ENCODE measurements at places on chromosomes 5 and 9.

DNA sequence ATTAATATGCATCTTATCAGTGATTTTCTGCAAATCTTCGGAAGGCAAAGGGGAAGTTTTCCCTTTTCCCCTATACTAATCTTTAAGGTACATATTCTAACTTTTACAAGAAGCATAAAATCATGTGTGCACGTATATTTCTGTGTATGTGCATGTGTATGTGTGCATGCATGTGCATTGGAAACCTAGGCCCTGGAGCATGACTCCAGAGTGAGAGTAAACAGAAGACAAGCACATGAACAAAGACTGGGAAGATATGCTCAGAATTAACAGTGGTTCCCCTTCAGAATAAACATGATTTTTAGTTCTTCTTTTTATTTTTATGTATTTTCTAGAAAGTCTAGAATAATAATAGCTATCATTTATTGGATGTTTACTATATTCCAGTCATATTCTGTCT, 10.9 kb upstream of the SELENOP start:
- no peak for DNase-seq

- DNase-seq: no peak
Measured at GRCh38 chr5:39399135-39400036, 25.4 kb downstream of the DAB2 start.

DNA sequence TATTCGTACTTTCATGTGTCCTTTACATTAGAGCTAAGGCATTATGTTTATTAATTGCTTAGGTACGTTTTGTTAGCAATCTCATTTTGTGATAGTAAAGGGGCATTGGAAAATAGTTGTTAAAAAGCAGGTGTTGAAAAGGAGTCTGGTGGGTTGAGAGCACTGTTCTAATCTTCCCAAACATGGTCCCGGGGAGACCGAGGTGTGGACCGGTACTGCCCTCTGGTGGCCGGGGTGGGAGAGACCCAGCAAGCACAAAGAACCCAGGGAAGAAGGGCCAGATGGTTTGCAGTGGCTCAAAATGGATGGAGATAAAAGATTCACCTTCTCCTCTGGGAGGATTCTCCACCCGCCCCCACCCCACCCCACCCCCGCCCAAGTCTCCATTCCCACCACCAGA, 26.1 kb downstream of the IDNK start:
- DNase-seq: peak; percentile 34

- no peak for DNase-seq
Measured at GRCh38 chr5:144697847-144698262, 527.2 kb downstream of the KCTD16 start.

GRCh38 chr5:14669975-14670374, 5.5 kb downstream of the OTULIN start:
- no peak for DNase-seq

GRCh38 chr5:79853676-79854418, 137.2 kb downstream of the MTX3 start:
- DNase-seq: no peak

DNA sequence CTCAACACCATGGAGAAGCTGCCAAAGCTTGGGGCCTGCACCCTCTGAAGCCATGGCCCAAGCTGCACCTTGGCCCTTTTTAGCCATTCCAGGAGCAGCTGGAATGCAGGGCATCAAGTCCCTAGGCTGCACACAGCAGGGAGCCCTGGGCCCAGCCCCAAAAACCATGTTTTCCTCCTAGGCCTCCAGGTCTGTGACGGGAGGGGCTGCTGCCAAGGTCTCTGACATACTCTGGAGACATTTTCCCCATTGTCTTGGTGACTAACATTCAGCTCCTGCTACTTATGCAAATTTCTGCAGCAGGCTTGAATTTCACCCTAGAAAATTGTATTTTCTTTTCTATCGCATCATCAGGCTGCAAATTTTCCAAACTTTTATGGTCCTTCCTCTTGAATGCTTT, 64.6 kb downstream of the ELOVL7 start:
- no peak for DNase-seq

DNA sequence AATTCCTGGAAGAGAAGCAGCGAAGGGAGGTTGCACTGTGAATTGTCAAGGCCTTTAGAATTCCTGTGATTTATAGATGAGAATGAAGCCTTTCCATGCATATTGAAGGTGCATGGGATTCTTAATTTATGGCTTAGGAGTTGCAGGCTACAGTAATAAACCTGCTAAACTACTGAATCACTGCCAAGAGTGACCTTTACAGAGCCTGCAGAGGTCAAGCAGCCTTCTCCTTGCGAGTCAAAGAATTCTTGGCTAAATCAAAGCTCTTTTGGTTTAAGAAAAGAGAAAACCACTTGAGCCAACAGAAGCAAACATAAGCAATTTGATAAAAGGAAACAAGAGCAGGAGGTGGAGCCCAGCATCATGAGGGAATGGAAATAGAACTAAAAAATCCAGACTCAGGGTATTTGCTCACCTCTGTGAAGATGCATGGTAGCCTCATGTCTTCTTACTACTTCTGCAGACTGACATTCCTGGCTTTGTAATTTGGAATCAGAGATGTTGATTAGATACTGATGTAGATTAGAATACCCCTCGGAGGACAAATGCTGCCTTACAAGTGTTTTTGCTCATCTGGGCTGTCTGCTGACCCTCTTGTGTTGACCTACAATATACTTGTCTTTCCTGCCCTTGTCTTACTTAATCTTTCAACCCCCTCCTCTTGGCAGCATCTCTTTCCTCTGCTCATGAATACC, 90.3 kb upstream of the IFNK start:
- no peak for DNase-seq

DNA sequence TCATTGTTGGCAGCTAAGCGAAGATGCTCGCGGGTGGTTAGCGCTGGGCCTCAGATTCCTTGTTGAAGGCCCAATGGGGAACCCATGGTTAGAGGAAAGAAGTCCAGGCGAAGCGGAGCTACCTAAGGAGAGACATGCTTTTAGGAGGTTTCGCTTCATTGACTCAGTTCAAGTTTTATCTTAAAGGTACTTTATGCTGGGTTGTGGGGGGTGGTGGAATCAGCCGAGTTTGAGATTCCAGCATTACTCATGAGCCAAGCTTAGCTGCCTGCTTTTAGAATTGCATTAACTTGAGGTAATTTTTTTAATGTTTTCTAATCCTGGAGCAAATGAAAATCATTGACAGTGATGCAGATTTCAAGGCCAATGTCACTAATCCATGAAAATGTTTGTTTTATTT, 16.1 kb downstream of the MEGF10 start:
- DNase-seq: no peak

GRCh38 chr9:34575862-34576596, 13.5 kb downstream of the CNTFR start:
- no peak for DNase-seq

- no peak for DNase-seq
Measured at GRCh38 chr5:93476251-93476742, 104.7 kb downstream of the NR2F1-AS1 start.

DNA sequence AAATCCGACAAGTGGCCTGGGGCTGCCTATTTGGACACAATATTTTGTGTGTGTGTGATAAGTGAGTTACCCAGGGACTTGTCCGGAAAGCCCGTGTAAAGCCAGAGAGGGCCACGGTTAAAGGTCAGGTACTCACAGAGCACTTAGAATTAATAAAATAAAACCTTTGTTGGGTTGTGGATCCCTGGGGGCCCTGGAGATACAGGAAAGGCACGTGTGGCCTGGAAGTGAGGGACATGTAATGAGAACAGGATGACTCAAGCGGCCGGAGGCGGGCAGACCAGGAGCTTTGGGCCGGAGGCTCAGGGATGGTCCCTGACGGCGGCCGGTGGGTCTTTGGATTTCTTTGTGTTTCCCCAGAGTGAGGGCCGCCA, 1.0 kb downstream of the DMRT2 start:
- no peak for DNase-seq

DNA sequence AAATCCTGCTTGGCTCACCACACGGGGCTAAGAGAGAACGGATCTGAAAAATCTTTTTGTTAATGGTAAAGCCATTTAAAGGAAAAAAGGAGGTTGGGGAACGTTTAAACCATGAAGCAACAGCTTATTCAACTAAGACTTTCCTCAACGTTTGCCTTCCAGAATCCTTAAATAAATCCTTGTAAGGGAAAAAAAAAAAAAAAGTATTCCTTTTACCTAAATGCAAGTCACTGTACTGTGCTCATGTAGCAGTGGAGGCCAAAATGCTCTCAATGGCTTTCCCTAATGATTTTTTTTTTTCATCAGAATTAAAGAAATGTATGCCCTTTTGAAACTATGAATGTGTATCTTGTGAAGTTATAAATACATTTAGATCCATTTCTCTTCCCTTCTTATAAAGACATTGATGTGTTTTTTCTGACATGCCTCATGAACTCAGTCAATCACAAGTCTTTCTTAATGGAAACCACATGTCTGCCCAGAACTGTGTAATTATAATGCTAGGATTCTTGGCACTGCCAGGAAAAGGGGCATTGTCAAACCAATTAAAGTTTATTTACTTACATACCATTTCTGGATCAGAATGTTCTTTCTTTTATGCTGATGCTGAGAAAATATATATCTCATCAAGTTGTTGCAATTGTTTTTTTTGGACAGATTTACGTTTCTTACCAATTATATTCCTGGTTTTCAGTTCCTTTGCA, 107.5 kb downstream of the EBF1 start:
- DNase-seq: peak; percentile 77

- peak; percentile 51 for DNase-seq
Measured at GRCh38 chr5:96997265-96997859, 61.5 kb downstream of the LNPEP start.

GRCh38 chr5:143886651-143887638, 75.0 kb downstream of the HMHB1 start:
- peak; percentile 85 for DNase-seq

DNA sequence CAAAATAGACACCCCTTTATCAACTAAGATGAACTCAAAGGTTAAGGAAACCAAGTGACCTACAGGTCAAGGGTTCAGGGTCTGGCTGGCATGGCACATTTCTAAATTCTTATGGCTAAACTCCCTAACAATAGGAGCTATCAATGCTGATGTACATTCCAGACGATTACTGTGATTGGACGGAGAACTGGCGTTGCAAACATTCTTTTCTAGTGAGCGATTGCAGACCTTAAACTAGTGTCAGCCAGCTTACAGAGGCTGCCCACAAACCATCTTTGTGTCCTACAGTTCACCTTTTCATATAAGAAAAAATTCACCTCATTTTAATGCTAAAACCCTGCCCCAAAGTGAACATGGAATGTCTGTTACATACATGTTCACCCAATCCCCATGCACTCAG, 382.9 kb downstream of the MAT2B start:
- DNase-seq: no peak

DNA sequence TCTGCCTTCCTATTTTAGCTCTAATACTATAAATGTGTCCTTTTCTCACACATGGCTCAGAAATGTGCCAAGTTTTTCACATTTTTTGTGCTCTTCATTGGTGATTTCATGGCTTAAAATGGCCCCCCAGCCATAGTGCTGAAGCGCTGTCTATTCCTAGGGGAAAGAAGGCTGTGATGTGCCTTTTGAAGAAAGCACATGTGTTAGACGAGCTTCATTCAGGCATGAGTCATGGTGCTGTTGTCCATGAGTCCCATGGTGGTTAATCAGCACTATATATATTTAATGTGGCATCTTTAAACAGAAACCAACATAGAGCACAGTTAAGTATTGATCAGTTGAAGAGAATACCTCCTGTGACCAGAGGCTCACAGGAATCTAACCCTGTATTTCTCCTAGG, 55.8 kb downstream of the PDE8B start:
- no peak for DNase-seq

DNA sequence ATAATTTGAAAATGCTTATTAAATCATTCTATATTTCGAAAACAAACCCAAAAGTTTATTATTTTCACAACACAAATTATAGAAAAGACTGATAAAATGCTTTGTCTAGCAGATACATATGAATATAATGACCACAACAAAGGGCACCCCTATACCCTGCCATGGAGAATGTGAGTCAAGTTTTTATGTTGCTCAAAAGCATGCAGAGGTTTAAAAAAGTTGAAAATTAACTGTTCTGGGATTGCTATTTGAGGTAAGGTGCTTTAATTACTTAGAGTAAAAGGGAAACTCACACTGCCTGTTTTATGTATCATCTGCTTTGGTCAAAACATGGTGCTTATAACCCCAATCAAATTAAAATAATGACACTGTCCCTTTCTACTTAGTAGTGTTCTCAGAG, 41.0 kb downstream of the MLANA start:
- no peak for DNase-seq

GRCh38 chr5:105283134-105283533, 1720.5 kb upstream of the NUDT12 start:
- DNase-seq: no peak

DNA sequence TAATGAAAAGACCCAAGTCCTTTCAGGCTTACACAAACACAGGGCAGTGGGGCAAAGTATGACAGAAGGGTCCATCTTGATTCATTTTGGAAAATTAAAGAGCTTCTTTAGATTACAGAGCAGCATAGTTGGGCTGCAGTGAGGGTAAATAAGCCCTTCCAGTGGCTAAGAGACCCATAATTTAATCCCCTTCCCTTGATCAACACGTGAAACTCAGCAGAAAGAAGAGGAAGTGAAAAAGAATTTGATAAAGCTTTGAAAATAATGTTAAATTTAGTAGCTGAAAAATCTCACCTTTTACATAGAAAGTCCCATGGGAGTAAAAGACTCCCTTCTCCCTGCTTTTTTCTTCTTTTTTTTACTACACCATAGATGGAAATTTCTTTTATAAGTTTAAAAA, 87.6 kb downstream of the FREM1 start:
- no peak for DNase-seq

DNA sequence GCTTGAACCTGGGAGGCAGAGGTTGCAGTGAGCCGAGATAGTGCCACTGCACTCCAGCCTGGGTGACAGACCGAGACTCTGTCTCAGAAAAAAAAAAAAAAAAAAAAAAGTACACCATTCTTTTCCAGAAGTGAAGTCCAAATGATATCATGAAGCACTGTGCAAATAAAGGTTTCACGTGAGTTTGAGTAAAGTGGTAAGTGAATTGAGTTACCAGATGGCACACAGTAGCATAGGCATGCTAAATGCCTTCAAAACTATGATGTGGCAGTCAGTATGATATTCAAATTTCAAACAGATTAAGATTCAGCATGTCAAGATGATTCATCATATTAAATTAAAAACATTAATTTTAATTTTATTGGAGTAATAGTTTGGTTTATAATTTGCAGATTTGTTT, 195.2 kb downstream of the TAF11L14 start:
- peak; percentile 34 for DNase-seq

DNA sequence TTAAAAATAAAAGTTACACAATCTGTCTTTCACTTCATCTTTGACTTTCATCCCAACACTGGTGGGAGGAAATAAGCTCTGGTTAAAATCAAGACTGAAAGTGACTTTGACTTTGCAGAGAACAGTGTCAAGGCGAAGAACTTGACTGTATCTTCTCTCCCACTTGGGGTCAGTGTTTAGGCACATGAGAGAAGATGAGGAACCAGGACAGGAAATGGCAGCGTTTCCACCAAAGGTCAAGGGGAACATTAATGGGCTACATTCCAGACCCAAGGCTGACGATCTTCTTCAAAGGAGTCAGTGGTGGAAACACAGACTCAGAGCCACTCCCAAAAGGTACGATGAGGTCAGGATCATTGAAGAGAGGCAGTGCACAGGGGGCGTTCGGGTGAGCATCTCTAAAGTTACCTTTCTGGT, 409.5 kb downstream of the ARHGEF28 start:
- no peak for DNase-seq

GRCh38 chr9:79574136-79574535, 2.4 kb downstream of the TLE4 start:
- no peak for DNase-seq

All from NCI-H446 (cell line).